ENCODE measurements at places on chromosomes 1 and 21.
A peak's percentile ranks its signal among the peaks of the same experiment; 100 is the strongest.

- DNase-seq = no peak
Observed at GRCh38 chr1:168514455-168514854, 29.3 kb downstream of the XCL2 start.

DNA sequence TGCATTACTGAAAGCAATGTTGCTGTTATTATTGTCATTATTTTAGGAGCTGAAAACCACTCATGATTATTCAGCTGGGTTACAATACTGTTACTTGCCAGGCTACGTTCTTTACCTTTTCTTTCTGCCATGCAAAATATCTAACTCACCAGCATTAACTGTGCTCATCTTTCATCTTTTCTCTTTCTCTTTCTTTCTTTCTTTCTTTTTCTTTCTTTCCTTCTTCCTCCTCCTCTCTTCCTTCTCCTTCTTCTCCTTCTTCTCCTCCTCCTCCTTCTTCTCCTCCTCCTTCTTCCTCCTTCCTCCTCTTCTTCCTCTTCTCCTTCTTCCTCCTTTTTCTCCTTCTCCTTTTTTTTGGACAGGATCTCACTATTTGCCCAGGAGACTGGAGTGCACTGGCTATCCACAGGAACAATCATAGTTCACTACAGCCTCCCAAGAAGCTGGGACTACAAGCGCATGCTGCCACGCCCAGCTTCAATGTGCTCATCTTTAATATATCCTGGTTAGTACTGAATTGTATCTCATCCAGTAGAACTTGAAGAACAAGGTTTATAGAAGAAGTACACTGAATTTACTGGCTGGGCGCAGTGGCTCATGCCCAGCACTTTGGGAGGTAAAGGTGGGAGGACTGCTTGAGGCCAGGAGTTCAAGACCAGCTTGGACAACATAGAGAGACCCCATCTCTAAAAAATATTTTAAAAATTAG, 6.9 kb upstream of the ZMYM4 start:
- no peak for DNase-seq

- no peak for DNase-seq
Observed at GRCh38 chr1:43572538-43572937, 41.9 kb downstream of the PTPRF start.

DNA sequence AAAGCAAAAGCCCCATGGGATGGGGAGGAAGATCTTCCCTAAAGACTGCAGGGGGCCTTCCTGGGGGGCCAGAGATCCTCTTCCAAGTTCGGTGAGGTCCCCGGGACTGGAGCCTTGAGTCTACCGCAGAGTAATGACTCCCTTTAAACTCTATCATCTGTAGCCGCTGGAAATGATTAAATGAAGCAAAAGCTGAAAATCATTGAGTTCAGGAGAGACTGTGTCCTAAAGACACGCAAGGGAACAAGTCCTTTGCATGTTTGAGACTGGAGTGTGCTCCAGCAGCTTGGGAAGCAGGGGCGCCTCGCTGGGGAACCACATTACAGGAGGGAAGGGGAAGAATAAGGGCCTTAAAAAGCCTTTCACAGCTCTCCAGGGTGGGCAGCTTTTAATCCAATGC, 70.2 kb downstream of the WDR4 start:
- DNase-seq = no peak

DNA sequence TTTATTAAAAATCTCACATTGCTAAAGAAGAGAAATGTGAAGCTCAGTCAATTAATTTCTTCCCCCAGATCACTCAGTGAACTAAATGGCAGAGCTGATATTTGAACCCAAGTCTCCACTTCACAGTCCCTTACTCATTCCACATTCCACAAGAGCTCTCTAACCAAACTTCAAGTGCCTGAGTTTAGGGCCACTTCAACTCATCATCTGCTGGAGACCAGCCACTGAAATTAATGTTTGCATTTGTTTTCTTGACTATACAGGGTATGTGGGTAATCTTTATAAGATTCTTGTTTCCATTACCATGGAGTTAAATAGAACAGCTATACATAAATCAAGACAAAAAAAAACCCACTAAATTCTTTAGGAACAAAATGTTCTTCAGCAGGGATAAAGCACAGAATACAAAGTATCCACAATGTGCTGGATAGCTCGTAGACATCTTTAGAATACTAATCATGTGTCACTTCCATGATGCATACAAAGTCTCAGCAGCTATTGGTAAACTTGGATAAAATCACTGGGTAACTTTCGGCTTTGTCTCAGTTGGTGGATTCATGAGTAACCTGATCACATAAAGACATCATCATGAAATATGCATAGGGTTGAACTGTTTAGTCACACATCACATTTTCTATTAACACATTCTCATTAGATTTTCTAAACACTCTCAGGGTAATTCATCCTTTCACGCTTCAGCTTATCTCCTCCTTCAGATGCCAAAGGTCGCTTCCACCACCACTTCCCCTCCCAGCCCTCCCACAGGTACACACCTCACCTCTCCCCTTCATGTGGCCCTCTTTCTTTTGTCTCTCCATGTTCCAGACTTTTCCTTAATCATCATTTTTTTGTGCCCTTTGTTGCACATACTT, 89.8 kb downstream of the LRRC53 start:
- DNase-seq = no peak

GRCh38 chr1:193538680-193539079, 352.3 kb upstream of the B3GALT2 start:
- no peak for DNase-seq

DNA sequence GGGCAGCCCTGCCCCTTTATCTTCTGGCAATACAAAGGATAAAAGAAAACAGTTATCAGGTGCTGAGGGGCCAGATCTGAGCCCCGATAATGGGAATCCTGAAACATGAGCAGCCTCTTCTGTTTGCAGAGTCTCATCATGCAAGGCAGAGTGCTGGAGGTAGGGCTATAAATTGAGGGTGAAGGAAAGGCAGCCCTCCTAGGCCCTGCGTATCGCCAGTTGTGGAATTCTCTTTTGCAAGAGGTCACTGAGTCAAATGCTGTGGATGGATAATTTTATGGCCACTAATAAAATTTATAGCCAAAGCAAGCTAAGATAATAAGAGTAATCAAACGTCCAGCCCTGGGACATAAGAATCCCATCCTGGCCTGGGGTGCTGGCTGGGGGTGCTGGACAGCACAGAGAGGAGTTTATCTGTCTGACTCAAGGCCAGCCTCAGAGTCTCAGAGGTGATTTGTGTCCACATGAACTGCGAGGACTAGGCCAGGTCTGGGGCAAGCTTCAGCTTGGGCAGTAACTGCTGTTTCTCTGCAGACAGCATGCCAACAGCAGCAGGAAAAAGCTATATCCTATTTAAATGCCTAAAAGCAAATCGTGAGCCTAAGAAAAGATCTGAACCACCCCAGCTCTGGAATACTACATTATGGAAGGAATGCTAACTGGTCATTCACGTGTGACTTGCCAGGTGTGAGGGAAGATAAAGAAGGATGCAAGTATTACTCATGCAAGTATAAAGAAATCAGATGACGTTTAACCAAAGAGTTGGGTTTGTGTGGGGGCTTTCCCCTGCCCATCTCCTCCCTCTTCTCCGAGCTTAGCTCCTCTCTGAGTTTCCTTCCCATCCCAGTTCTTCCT, 254.8 kb downstream of the KIF26B start:
- no peak for DNase-seq

DNA sequence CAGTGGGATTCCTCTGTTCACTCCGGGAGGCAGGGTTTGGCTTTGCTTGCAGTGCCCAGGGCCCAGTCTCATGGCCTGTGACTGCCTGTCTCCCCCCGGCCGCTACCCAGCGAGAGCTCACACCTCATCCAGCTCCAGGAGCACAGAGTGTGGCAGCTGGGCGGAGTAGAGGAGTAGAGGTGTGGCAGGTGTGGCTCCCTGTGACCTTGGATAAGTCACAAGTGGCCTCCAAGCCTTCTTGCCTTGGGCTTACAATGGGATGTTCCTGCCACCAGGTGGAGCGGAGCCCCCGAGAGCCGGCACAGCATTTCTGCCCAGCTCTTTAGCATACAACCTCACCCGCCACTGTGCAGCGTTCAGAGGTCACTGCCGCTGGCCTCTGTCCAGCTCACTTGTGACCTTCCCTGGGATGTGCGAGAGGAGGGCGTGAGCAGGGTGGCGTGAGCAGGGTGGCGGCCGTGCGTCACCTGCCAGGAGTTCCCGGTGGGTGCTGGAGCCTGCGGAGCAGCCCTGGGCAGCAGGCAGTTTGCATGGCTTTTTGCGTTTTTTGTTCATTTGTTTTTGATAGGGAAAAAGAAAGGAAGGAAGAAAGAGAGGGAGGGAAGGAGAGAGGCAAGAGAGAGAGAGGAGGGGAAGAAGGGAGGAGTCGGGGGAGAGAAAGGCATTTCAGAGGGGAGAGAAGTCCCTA, 42.4 kb downstream of the CRYAA start:
- no peak for DNase-seq

DNA sequence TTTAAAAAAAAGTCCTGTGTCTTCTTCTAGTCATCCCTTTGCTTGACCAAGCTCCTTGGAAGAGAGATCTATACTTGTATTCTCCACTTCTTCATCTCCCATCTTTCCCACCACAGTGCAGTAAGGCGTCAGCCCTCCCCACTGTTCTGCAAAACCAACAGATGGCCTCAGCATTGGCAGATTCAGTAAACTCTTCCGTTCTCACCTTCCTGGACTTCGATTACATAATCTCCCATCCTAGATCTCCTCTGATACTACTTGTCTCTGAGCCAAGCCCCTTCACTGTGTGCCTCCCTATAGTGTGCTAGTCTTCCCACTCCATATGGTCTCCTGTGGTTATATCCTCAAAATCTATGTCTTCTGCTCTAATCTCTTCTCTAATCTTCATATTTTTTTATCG, 1.6 kb upstream of the COLGALT2 start:
- no peak for DNase-seq

- no peak for DNase-seq
Observed at GRCh38 chr1:242605521-242605920, 81.0 kb upstream of the PLD5 start.

GRCh38 chr1:217542837-217543236, 88.1 kb downstream of the GPATCH2 start:
- DNase-seq = no peak

GRCh38 chr1:236748268-236748870, 46.7 kb upstream of the MTR start:
- no peak for DNase-seq

- no peak for DNase-seq
Observed at GRCh38 chr1:231807541-231807940, 181.0 kb downstream of the DISC1 start.

DNA sequence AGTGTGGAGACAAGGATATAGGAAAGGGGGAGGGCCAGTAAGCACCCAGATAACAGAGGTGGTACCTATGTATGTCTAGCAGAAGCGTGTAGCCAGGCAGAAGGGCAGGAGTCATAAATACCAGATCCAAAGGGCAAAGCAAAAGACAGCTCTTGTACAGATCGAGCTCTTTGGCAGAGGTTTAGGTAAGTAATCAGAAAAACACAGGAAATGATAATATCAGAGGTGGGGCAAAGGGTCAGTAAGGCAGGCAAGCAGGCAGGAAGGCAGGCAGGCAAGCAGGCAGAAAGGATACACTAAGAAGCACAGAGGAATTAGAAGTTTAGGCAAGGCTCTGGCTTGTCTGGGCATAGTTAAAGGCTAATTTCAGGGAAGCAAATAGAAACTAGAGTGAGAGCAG, 22.7 kb upstream of the SLFNL1 start:
- DNase-seq = no peak

DNA sequence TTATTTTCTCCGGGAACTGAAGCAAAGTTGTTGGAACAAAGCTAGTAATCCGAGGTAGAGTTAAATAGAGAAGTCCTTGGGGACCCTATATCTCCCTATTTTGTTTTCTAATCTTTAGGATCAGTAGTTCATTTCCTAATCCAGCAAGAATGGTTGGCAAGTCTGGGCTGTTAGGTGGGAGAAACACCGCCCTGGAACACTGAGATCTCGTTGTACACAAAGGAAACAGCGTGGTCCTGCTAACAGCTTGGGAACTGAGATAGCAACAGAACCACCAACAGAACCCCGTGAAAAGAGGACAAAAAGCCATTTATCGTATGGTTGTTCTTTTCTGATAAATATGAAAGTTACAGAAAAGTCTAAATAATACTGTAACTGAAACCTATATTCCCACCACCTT, 121.9 kb upstream of the CDC42BPA start:
- no peak for DNase-seq

- DNase-seq = peak; percentile 35
Observed at GRCh38 chr1:28775121-28775942, 36.6 kb upstream of the OPRD1 start.

GRCh38 chr1:164225011-164225410, 334.0 kb upstream of the PBX1 start:
- DNase-seq = no peak

DNA sequence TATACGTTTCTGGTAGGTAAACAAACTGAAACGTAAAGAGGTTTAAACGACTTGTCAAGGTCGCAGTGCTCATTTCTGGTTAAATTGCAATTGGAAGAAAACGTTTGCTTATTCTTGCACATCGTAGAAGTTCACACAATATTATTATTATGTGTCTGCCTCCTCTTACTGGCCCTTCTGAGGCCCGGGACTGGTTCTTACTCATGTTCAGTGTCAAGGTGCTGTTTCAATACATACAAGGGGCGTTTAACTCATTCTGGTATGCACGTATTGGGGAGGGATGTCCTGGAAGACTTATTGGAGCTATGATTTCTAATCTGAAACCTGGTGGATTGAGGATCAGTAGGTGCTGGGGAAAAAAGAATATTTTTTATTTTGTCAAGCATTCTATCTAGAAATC, 932 bp downstream of the RPF1 start:
- no peak for DNase-seq

DNA sequence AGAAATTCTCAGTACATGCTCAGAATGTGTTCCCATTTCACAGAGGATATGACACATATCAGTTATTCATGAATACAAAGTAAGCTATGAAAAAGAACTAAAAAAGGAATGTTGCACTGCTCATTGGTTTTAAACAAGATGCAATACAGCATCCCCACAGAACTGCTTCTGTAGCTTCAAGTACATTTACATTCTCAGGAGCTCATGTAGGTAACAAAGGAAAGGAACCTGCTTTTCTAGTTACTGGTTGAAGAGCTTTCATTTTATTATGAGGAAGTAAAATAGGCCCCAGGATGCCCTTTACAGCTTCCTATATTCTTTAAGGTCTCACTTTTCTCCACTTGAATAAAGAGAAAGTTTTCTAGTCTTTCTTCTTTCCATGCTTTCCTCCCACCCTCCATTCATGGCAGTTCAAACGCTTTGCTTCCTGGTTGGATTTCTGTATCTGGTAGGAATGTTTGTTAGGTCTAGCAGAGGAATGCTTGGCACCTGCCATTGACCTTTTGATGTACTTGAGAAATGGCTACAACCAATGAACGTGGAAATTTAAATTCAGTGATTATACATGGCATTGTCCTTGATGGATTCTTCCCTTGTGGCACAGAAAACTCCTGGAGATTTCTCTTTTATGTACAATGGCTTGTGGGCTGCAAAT, 27.1 kb upstream of the KCNK2 start:
- DNase-seq = no peak

GRCh38 chr1:228684607-228685006, 50.7 kb upstream of the RHOU start:
- no peak for DNase-seq

- no peak for DNase-seq
Observed at GRCh38 chr1:11273595-11274234, 717 bp downstream of the UBIAD1 start.

GRCh38 chr1:150256554-150257341, 826 bp upstream of the CA14 start:
- no peak for DNase-seq
